MM.1S (cell line): ENCODE measurements at places on chromosomes 11 and 22.

GRCh38 chr22:48398181-48398905 lies 1429.3 kb downstream of the BRD1 start:
- DNase-seq, result no peak

DNA sequence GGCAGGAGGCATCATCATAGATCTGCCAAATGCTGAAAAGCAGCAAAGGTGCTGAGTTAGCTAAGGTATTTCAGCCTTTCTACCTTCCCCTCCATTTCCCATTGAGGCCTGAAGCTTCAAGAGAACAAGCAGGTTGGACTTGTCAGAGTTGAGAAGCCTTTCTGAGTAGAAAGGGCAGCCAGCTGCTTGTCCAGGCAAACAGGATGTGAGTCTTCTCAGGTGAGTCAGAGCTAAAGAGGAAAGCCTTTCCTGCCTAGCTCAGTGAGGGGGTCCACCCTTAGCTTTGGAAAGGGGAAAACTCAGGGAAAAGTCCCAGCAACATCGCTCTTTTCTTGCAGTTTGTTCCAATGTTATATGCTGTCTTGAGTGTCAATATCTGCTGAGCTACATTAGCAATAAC lies 13.2 kb upstream of the MPZL2 start:
- no peak for DNase-seq

GRCh38 chr22:44286646-44287045 lies 26.1 kb downstream of the SHISAL1 start:
- no peak for DNase-seq

- DNase-seq, result no peak
Measured at GRCh38 chr22:42891696-42892095, 34.6 kb upstream of the ARFGAP3 start.

- no peak for DNase-seq
Measured at GRCh38 chr11:86637988-86638387, 34.4 kb downstream of the ME3 start.

GRCh38 chr22:30398685-30399680 lies 2.2 kb downstream of the SEC14L2 start:
- DNase-seq, result no peak

GRCh38 chr22:24097961-24098391 lies 83.3 kb upstream of the SUSD2 start:
- DNase-seq, result no peak

GRCh38 chr11:36478700-36479329 lies 31.3 kb downstream of the TRAF6 start:
- peak; percentile 30 for DNase-seq

DNA sequence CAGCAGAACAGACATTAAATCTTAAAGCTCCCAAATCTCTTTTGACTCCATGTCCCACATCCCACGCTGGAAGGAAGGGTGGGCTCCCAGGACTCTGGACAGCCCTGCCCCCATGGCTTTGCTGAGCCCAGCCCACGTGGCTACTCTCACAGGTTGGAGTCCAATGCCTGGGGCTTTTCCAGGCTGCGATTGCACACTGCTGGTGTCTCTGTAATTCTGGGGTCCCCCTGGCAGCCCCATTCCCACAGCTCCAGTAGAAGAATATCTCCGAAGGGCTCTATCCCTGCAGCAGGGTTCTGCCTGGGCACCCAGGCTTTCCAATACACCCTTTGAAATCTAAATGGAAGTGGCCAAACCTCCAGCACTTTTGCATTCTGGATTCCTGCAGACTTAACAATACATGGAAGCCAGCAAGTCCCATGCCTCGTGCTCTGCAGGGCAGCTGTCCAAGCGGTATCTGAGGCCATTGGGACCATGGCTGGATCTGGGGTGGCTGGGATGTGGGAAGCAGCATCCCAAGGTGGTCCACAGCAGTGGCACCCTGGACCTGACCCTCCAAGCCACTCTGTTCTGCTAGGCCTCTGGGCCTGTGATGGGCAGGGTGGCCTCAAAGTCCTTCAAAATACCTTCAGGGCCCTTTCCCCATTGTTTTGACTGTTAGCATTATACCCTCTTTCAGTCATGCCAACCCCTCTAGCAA lies 47.9 kb upstream of the TH start:
- no peak for DNase-seq

GRCh38 chr11:126355926-126356897 lies 726 bp downstream of the ST3GAL4 start:
- no peak for DNase-seq

DNA sequence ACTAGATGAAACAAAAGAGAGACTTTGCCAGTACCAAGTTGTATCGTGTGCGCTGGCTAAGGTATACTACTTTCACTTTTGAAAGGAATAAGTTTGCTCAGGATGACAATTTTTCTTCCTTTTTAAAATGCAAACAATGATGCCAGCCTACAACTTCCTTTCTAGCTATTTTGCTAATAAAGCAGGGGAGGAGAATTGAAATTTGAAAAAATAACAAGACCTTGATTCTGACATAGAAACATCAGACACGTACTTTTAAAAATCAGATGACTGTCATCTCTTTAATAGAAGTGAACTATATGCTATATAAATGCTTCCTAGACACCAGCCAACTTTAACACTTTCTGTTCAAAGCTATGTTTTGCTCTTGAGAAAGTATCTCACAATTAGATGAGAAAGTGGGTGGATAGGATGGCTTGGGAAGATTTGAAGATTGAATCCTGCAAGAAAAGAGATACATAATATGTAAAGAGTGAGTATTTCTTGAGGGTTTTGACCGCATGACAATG lies 41.7 kb upstream of the BLID start:
- DNase-seq, result no peak

GRCh38 chr11:94100253-94100652 lies 28.4 kb upstream of the PANX1 start:
- DNase-seq, result no peak

DNA sequence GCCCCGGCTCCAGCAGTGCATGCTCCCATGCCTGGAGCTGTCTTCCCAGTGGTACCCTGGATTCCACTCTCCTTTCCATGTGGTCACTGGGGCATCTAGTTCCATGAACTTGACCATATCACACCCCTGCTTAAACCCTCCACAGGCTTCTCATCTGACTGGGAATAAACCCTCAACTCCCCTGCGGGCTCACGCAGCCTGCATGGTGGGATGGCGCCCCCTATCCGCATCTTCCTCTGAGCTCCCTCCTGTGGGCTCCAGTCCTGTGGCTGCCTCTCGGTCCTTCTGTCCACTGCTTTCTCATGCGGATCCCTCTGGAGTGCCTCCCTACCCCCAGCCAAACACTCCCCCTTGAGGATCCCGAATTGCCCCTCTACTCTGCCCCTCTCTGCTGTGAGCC lies 41.4 kb upstream of the TTLL12 start:
- no peak for DNase-seq

DNA sequence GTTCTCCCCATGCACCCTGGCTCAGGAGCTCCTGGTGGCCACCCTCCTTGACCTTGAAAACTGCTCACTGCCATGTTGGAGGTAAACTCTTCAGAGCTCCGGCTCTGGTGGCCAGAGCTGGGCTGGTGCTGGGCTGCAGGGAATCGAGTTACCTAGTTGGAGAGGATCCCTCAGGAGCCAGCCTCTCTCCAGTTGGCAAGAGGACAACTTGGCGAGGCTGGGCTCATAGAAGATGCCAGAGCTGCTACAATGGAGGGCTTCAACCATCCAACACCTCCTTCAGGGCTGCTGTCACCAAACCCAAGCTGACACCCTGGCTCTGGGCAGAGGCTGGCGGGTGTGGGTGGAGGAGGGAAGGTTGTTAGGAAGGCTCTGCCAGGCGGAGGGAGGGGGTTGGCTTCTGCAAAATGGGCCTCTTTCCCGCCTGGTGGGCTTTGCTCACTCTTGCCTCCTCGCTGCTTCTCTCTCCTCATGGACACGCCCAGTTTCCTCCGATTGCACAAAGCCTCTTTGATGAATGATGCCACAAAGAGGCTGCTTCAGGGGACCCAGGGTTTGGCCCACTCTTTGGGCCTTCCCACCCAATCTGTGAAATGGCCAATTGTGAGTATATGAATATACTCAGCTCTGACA lies 53.1 kb downstream of the THAP12 start:
- no peak for DNase-seq

GRCh38 chr11:124882339-124883071 lies 15.2 kb downstream of the ROBO4 start:
- DNase-seq, result no peak

DNA sequence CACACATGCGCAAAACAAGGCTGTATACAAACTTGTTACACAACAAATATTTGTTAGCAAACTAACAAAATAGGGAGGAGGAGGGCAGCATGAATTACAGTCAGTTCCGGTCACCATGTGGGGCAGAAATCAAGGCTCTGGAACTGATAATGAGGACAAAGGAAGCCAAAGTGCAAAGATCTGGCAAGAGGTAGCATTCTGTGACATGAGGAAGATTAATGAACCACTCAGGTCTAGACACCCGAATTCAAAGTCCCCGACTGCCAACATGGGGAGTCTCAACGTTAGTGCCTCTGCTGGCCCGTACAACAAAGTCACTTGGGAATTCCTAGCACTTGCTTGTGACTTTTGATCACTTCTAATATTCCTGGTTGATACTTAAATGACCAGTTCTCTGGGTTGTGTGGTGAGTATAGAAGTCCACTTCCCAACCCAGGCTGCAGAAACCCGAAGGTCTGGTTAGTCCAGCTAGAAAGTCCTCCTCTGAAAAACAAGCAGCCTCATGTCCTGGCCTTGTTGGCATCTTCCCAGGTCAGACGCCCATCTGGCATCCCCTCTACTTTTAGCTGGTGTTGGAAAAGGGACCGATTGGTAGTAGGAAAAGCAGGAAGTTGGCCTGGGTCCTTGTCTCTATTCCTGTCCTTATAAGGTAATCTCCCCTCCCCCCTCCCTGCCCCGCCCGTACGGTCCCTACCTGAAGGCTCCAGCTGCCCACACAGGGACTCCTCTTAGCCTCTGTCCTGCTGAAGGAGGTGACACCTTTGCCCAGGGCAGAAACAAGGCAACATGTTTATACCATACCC lies 1.6 kb downstream of the SUN2 start:
- peak; percentile 53 for DNase-seq

DNA sequence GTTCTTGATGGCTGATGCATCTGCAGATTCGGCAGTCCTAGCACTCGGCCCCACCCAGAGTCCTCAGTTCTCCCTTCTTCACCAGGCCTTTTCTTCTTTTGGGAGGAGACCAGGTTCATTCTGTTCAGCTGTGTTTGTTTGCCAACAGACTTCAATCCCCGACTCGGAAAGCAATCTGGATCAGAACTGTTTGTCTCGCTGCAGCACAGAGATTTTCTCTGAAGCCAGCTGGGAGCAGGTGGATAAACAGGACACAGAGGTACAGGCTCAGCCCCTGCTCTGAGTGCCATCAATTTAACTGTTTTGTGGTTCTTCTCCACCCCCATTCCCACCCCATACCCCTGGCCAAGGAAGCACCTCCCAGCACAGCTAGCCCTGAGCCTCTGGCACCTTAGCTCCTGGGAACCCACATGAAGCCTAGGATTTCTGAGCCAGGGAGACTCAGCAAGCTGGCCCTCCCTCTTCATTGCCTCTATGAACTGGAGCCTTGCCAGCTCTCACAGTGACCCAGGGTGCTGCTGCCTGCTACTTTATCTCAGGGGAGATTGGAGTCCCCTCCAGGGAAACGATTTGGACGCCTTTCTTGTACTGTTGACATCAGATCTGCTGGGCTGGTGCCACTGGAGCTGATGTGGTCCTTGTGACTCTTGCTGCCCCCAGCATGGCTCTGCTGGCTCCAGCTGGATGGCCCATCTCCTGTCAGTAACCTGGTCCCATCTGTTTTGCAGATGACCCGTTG lies 58.2 kb upstream of the HORMAD2 start:
- DNase-seq, result no peak

GRCh38 chr11:120031612-120032600 lies 106.0 kb downstream of the TRIM29 start:
- no peak for DNase-seq

GRCh38 chr11:72776844-72777754 lies 16.7 kb downstream of the STARD10 start:
- DNase-seq, result no peak

DNA sequence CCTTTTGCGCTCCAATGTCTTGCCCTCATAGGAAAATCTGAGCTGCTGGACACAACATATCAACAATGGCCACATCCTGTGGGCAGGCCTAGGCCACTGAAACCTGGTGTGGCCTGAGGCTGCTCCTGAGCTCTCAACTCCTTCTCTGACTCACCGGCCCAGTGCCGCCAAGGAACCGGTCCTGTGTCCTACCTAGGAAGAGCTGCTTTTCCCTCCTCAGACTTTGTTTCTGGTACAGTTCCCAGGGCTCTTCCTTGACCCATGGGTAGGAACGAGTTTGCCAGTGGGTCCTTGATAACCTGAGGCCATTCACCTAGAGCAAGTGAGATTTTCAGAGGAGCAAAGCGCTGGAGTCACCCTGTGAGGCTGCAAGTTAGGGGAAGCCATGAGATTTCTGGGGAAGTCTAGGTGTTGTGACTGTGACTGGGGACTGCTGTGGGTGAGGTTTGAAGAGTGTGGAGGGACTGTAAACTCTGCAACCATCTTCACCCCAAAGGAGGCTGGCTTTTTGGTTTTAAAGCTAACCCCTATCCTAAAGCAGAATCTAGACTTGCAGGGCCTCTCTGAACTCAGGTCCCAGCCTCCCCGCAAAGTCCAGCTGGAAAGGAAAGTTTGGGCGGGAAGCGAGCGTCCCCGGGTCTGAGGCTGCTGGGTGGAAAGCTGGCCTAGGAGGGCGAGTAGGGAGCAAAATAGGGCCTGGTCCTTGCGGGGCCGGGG lies 12.0 kb upstream of the PAX6 start:
- no peak for DNase-seq

- DNase-seq, result no peak
Measured at GRCh38 chr11:27995083-27995482, 112.9 kb downstream of the KIF18A start.

DNA sequence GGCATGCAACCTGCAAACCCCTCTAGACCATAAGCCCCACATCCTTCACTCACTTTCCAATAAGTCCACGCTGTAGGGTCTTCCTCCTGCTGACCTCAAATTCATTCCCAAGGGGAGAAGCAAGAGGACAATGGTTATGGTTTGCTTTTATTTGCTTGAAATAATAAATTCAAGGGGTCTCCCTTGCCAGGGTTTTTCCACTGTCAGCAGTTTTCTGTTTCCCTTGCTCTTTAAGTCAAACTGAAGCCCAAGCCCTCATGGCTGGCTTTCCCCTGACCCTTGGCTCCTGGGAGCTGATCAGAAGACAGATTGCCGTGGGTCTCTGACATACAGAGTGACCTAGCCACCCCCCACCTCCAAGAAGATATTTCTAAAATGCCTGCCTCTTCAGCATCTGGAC lies 3.9 kb downstream of the SLC1A2 start:
- no peak for DNase-seq

DNA sequence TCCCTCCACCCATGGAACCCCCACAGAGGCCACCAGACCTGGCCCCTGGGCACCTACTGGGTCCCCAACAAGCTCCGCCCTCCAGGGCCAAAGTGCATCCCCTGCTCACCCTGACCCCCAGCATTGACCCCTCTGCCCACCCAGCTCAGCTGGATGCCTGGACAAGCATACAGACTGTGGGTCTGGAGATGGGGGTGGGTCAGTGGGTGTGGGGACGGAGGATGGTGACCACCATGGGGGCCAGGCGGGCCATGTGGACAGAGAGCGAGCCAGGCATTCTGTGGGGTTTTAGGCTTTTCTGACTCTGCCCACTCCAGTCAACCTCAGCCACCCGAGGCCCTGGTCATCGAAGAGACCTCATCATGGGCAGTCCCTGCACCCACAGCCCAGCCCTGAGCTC lies 183.7 kb downstream of the BRD1 start:
- no peak for DNase-seq
